ENCODE measurements at places on chromosomes 12 and 14.

- DNase-seq = no peak
Measured at GRCh38 chr12:7146906-7147305, 16.7 kb downstream of the CLSTN3 start.

DNA sequence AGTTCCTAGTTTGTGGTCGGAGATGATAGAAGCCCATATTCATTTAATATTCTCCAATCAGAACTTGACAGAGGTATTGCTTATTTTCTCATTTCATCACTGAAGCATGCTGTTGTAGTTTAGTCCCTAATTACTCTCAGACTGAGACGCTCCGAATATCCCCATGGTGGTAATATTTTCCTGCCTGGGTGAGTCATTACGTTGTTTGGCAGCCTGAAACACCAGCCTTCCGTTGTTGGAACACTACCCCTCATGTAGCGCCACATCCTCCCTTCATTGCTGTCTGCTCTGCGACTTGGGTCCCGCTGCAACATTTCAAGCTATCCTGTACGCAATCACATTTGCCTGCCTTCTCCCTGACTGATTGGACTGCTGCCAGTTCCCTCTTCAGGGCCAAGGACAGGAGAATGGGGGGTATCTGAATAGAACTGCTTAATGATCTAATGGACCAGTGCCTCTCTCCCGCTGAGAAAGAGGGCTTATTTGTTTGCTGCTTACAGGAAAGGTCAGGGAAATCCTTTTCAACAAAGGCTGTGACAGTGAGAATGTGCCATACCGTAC, 369.1 kb downstream of the NPAS3 start:
- no peak for DNase-seq

DNA sequence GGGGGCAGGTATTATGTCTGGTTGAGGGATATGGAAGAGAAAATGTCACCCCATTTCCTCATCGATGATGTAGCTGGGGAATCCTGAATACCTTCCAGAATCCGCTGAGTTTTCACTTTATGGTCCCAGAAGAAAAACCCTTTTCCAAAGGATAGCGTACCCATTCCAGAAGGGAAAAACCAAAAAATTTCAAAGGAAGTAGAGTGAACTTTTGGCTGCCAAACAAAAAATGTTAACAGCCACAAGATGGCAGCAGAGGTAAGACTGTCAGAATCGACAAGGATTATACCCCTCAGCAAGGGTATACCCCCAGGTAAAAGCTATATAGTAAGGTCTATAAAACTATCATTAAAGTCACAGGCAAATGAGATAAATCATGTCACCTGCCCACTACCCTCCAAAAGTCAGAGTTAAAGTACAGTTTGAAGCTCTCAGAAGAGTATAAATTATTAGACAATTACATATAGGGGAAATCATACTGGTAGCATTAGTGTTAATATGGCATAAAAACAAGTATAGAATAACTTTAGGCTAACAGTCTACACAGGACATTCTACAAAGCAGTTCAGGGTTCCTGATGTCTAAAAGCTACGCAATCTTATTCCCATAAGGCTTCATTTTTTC, 18.0 kb downstream of the ACIN1 start:
- DNase-seq = no peak

DNA sequence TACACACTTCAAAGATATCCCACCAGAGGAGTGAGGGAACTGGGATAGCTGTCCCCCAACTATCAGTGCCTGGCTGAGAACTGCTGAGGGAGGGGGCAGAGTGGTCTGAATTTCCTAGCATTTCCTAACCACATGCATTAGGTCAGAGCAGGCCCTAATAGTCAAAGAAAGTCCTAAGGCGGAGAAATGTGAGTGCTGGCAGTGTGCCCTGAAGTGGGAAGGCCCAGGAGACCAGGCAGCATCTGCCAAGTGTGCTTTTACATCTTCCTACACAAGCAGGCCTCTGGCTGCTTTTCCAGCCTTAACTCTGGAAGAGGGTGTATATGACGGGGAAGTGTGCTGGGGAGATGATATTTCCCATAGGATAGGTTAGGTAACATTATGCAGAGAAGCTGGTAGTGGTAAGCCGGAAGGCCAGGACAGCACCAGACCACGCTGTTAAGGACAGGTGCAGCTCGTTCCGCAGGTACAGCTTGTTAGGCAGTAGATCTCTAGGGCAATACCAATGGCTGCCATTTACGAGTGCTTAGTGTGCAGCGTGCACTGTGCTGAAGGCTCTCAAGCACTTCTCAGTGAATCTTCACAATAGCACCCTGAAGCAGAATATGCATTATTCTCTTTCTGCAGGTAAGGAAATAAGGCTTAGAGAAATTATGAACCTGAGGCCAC, 9.1 kb upstream of the CCDC198 start:
- no peak for DNase-seq

DNA sequence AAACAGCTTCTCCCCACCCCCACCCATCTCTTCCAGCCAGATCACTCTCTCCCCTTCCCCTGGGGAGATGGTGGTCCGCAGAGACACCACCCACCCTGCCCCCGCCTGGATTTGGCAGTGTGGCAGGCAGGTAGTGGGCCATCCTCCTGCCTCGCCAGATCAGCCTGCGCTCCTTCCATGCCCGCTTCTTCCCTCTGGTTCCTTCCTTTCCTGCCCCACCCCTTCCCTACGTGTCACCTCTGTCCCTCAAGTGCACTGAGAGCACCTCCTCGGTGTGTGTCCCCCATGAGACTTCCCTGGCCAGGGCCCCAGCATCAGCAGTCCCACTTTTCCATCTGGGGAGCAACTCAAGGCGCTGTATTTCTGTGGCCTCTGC, 632 bp downstream of the NYNRIN start:
- no peak for DNase-seq

GRCh38 chr12:111121840-111122239, 201.5 kb upstream of the MYL2 start:
- DNase-seq = no peak

DNA sequence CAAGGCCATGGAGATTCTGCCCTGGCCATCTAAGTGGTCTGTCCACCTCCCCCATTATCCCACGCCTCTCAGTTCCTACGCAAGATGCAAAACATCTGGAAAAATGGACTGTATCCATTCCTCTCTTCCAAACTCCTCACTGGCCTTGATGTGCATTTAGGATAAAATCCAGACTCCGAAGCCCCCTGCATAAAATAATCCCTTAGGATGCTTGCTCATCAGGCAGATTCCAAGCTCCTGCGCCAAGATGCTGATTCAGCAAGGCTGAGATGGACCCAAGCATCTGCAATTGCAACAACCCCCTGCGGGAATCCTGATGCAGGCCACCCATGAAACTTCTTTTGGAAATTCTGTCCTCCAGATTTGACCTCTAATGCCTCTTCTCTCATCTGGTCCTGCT, 81.6 kb downstream of the SPRING1 start:
- no peak for DNase-seq

- no peak for DNase-seq
Measured at GRCh38 chr14:104567957-104568225, 11.7 kb upstream of the C14orf180 start.

- DNase-seq = no peak
Measured at GRCh38 chr12:50192908-50193307, 25.7 kb upstream of the CERS5 start.

GRCh38 chr14:55889124-55889523, 229.1 kb upstream of the PELI2 start:
- no peak for DNase-seq

DNA sequence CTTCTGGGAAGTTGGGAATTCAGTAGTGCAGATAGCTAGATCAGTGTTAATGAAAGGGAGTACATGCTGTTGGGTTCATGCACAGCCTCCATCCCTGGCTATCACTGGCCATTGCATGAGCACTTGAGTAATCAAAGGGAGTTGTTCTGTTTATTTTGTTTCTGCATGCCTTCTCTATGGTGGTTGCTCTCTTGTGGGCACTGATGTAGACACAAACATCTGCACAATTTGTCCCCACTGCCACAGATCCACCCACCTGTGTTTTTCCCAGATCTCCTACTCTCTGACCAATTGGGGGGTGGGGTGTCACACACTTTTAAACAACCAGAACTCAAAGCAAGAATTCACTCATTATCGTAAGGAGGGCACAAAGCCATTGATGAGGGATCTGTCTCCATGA, 89.7 kb upstream of the DHRS4 start:
- no peak for DNase-seq

GRCh38 chr12:24229031-24229700, 279.7 kb upstream of the SOX5 start:
- DNase-seq = no peak

Data from T-helper 22 cell (primary cell).